Skin of body (tissue), 3 donors: ENCODE measurements at places on chromosomes 11 and 22.

GRCh38 chr11:3942956-3943497 lies 87.6 kb downstream of the STIM1 start:
- no peak for DNase-seq

DNA sequence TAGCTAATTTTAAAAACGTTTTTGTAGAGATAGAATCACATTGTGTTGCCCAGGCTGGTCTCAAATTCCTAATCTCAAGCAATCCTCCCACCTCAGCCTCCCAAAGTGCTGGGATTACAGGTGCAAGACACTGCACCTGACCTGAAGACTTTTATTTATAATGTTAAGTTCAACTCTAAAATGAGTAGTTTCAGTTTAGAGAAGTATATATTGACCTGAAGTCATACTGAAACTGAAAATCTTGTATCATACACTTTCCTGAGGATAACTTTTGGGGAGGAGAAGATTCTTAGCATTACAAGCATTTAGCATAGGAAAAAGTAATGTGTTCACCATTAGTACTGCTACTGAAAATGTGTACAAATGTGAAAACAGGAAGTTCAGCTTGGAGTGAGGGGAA lies 249.3 kb downstream of the CASP12 start:
- DNase-seq = no peak

DNA sequence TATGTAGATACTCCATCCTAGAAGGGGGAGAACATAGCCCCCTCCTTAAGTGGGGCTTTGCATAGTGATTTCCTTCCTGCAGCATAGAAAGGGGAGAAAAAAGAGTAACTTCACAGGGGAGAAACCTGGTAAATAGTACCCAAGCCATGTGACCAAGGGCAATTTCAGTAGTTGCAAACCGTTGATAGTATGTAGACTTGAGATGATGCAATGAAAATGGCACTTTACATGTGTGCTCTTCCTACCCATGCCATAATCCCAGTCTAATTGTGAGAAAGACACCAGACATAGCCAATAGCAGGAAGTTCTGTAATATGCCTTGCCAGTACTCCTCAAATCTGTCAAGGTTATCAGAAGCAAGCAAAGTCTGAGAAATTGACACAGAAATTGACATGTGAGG lies 104.1 kb downstream of the NCAM1 start:
- DNase-seq = no peak

- DNase-seq = peak; percentile 64
These were observed 1.9 kb downstream of the TEAD1 start for GRCh38 chr11:12675951-12676711.

GRCh38 chr22:45616432-45616831 lies 55.2 kb upstream of the ATXN10 start:
- no peak for DNase-seq

DNA sequence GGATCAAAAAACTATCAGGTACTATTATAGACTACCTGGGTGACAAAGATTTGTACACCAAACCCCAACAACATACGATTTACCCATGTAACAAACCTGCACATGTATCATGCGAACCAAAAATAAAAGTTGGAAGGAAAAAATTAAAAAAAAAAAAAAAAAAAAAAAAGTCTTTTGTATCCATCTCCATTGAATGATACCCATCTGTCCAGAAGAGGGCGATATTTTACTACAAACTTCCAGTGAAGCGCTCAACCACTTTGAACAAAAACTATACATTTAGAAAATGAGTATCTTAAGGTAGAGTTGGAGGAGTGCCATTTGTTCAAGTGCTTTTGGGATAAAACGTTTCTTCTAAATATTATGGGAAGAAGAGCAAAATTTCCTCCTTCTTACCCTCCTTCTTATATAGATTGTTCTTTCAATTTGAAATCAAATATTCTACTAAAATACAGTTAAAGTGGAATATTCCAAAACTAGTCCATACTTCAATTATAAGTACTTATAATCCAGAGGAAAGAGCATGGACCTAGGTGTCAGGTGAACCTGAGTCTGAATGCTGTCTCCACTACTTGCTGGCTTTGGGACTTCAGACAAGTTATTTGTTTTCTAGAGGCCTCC lies 23.3 kb downstream of the ARL14EP start:
- DNase-seq = peak; percentile 26

GRCh38 chr11:118526688-118527087 lies 586 bp upstream of the TTC36 start:
- DNase-seq = no peak

DNA sequence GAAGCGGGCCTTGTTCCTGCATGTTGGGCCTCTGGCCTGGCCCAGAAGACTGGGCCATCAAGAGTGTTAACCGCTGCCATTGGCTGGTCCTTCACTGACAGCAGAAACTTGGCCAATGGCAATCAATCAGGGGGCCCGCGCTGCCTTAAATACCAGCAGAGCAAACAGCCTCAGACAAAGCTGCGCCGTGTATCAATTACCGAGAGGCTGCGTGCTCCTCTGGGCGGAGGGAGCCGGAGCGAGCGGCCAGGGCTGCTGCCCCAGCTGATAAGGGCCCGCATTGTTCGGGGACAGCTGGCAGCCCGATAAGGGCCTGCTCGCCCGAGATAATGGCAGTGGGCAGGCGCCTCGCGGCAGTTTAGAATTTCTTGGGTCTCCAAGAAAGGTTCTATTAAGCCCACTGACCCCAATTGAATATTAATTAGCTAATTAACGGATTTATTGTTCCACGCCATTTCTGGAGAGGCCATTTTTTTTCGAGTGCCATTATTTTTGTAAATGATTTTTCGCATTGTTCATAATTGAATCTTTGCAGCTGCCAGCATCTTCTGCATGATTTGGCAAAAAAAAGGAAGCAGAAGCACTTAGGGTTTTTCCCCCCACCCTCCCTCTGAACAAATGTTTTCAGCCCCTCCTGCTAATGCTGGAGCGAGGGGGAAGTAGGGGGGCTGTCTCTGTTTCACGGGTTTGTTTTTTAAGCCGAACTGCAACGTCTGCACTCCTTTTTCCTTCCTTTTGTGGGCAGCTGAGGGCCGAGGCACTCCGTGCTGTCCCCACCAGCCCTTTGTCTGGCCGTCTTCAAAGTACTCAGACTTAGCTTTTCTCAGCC lies 37.6 kb upstream of the RIC3 start:
- DNase-seq = peak; percentile 4

GRCh38 chr22:48658871-48659270 lies 1168.8 kb downstream of the BRD1 start:
- no peak for DNase-seq

DNA sequence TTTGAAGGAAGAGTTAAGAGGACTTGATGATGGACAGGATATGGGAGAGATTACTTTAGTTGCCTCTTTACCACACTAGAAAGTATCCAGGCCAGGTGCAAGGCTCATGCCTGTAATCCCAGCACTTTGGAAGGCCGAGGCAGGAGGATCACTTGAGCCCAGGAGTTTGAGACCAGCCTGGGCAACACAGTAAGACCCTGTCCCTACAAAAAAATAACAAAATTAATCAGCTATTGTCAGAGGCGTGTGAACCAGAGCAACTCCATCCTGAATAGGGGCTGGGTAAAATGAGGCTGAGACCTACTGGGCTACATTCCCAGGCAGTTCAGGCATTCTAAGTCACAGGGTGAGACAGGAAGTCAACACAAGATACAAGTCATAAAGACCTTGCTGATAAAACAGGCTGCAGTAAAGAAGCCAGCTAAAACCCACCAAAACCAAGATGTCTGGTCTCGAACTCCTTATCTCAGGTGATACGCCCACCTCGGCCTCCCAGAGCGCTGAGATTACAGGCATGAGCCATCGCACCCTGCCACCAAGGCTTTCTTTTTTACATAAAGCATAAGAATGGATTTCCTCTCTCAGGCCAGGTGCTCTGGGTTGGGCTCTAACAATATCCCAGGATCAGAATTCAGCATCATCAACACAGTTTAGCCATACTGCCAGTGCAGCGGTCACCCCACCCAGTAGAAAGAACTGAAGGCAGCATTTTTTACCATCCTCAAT lies 17.8 kb downstream of the PI4KA start:
- no peak for DNase-seq

DNA sequence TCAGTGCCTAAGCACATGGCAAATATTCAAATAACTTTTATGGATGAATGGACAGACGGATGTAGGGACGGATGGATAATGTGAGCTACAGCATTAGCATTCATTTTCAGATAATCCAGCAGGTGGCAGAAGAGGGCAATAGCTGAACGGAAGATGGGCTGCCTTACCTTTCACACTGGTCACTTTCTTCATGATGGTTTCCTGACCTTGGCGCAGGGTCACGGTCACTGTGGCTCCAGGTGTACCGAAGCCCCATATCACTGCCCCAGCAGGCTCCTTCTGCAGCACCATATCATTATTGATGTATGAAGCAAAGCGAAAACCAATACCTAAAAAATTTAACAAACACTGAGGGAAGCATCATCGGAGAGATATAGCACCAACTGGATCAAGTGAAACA lies 4.3 kb downstream of the SIAE start:
- no peak for DNase-seq

GRCh38 chr11:104892723-104893511 lies 5.3 kb downstream of the CASP12 start:
- DNase-seq = no peak

- DNase-seq = no peak
These were observed 3.9 kb upstream of the CDC42BPG start for GRCh38 chr11:64848214-64848825.

GRCh38 chr11:122695076-122695615 lies 39.6 kb downstream of the UBASH3B start:
- no peak for DNase-seq

DNA sequence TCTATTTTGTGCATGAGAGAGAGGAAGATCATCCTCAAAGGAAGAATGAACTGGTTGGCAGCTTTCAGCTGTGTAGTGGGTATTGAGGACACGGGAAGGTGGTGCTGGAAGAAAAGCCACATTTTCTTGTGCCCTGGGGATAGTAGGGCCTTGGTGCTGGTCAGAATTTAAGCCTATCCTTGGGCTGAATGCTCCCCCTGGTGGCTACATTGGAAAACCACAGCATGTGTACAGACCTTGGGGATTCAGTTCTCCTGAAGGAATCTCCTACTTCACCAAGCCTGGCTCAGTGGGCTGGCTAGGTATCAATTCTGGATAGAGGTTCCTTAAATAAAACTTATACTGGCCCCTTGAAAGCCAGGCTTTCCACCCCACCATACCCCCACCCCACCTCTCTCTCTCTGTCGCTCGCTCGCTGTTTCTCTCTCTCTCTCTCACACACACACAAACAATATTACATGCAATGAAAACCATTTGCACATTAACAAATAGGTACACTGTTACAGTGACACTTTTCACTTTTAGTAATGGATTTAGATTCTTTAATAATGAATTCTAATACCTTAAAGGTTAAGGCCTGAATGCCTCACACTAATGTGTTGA lies 2.8 kb upstream of the OR51M1 start:
- peak; percentile 4 for DNase-seq

- no peak for DNase-seq
These were observed 20.0 kb downstream of the LDLRAD3 start for GRCh38 chr11:35963911-35964310.

GRCh38 chr11:46505741-46506482 lies 87.9 kb downstream of the AMBRA1 start:
- DNase-seq = no peak

DNA sequence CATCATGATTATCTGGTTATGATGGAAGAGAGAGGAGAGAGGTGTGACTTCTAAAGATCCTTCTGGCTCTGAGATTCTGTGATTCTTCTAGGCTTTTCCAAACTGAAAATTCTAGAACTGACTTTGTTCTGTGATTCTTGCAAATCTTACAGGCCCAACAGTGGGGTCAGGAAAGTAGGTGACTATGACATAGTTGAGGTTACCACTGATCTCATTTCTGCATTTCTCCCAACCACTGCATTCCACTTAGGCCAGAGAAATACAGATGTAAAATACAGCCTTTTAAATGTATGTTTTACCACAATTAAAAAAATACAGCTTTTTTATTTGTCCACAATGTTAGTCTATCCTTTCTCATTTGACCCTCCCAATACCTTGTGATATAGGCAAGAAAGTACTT lies 83.7 kb downstream of the STIM1 start:
- DNase-seq = no peak

GRCh38 chr11:75388386-75389275 lies 10.7 kb upstream of the RPS3 start:
- peak; percentile 58 for DNase-seq

GRCh38 chr22:50676180-50676636 lies 3.6 kb downstream of the SHANK3 start:
- no peak for DNase-seq

GRCh38 chr22:22908495-22908861 lies 20.9 kb downstream of the IGLL5 start:
- DNase-seq = no peak
